ENCODE measurements at places on chromosomes 11 and 22.

GRCh38 chr11:9738116-9738515, 74.2 kb downstream of the SWAP70 start:
- DNase-seq, result no peak

GRCh38 chr11:128375961-128376360, 211.4 kb downstream of the ETS1 start:
- DNase-seq, result no peak

DNA sequence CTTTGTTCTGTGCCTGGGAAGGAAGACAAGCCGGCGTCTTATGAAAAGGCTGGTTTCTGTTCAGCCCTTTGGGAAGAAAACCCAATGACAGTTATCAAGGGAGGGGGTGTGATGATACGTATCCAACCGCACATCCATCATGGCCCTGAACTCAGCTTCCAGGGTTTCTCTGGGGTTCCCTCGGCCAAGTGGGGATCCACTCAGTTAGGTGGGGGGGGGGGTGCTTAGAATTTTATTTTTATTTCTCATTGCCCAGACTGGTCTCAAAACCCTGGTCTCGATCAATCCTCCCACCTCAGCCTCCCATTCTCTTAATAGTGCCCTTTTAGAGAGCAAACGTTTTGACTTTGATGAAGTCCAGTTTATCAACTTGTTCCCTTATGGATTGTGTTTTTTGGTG, 25.7 kb downstream of the KCNQ1 start:
- no peak for DNase-seq

- no peak for DNase-seq
These were observed 250.9 kb upstream of the NARS2 start for GRCh38 chr11:78825591-78826020.

DNA sequence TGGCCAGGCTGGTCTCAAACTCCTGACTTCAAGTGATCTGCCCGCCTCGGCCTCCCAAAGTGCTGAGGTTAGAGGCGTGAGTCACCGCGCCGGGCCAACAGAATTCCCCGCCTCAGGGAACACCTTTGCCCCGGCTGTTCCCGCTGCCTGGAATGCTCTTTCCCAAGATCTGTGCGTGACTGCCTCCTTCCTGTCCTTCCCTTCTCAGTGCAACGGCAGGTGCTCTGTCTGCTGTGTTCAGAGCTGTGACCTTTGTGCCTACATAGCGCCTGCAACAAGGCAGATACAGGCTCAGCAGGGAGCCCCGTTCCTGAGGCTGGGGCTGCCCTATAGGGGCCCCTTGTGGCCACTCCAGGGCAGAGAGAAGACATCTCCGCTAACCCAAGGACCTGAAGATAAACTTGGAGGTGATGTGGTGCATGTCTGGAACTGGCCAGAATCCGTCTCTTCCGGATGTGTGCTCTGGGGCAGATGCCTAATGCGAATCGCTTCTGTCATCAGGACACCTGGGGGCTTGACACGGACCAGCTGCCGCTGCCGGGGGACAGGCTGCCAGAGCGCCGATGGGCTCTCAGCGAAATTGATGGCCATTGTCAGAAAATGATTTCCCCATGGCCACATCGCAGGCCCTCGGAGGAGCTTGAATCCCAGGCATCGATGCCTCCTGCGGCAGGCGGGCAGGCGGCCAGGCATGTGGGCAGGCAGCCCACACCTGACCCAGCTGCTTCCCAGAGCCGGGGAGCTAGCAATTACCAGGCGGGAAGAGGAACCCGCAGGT, 43.5 kb upstream of the TCF20 start:
- peak; percentile 45 for DNase-seq

DNA sequence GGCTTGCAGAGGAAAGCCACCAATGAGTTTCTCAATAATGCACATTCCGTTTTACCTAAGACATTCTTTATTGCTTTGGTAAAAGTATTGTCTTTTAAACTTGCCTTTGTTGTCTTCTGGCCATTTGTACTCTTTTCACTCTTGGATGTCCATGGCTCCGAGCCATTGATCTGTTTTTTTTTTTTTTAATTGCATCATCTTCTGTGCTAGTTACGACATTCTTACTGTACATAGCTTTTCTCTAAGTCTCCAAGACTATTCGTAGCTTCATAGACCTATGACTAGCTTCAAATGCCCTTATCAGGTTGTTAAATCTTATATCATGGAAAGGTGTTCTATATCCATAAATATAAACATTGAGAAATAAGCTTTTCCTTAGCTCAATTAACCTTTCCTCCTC, 1522.6 kb downstream of the FAM181B start:
- no peak for DNase-seq

- no peak for DNase-seq
These were observed 194.0 kb downstream of the LARGE1 start for GRCh38 chr22:33726294-33726734.

DNA sequence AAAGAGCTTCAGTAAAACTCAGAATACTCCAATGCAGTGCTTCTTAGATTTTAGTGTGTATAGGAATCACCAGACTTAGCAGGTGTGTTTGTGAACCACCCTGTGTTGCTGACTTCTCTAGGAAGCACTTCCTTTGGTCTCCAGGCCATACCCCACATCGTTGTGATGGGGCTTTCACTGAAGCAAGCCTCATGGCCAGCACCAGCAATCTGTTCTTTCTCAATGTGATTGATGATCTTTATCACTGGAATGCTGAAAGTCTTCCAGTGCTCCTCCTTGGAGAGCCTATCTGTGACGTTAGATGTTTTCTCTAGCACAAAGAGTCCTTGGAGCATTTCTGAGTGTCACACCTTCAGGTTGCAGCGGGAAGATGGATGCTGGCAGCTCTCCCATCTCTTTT, 280.5 kb downstream of the DDX10 start:
- no peak for DNase-seq

DNA sequence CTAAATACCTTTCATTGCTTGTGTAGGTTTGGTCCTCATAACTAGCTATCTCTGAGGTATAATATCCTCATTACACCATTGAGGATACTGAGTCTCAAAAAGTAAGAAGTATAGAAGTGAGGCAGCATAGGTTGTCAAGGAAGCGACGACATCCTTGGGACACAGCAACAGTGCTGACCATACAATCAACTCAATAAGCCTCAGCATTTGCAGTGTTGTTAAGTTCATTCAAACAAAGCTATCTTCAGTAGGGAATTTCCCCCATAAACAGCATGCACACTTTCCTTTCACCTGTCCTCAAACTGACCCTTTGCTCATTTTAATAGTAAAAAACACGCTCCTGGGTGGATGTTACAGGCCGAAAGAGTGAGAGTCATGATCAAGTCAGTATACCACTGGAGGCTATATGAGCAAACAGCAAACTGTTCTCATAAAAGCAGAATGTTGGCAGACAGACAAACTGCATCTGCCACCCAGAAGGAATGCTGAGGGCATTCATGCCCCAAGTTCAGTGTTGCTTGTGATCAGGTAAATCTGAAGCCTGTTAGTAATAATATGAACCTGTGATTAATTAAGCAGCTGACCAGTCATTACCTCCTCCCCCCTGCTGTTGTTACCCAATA, 756.2 kb upstream of the TENM4 start:
- DNase-seq, result no peak

DNA sequence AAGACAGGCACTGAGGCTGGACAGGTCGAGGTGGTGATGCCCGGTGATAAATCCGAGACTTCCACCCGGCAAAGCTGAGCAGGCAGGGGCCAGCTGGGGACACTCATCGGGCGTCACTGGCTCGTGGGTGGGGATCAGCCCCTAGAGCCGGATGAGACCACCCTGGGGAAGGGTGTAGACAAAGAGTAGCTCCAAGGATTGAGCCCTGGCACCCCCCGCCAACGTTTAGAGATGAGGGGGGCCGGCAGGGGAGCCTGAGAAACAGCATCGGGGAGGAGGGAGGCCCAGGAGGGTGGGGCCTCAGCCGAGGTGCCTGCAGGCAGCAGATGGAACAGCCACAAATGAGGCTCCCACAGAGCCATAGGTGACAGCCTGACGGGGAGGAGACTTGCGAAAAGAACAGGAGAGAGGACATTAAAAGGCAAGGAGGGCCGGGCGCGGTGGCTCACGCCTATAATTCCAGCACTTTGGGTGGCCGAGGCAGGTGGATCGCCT, 27.4 kb upstream of the CBX7 start:
- DNase-seq, result no peak

- peak; percentile 34 for DNase-seq
These were observed 30.7 kb upstream of the USP47 start for GRCh38 chr11:11810764-11811726.

DNA sequence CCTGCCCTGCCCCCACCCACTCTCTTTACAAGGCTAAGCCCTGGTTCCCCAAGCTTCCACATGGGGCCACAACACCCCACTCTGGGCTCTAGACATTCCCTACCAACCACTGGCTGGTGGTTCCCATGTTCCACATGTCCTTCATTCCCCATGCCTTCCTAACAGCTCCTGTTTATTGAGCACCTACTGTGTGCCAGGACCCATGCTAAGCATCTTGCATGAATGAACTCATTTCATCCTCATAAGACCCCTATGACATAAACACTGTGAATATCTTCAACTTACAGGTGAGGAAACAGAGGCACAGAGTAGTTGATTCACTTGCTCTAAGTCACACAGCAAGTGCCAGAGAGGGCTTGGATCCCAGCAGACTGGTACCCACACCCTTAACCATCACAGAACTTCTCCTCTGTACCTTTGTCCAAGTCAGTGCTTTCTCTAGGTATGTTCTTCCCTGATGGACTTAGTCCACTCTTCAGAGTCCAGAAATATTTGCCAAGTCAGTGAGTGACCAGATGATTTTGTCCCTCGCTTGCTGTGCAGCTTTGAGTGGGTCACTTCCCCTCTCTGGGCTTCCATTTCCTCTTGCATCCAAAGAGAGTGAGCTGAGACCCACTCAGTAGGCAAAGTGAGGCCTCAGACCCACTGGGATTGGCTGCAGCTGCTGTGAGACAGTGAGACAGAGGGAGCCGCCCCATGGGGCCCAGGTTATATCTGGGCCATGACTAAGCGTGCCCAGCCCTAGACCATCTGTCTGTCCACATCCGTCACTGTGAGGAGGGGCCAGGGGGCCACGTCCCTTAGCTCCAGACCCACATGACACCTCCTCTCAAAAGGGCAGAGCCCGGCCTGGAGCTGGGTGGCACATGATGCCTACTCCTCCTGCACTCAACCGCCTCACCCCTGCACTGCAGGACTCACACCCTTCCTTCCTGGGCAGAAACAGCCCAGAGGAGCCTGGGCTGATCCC, 132.4 kb downstream of the MN1 start:
- DNase-seq, result no peak

DNA sequence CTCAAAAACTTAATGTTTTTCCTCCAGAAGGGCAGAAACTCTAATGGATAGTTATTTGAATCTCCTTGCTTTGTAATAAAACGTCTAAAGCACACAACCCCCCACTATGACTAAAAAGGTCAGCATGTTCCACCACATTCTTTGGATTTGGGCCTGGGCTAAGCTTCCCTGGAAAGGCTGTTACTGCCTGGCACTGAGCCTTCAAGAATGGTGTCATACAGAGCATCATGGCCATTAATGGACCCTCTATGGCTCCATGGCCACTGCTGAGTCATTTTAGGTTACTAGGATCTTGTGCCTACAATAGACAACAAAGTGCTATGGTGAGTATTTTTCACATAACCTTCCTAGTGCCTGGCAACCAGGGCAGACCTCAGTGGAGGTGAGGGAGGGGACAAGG, 242.6 kb upstream of the FAT3 start:
- no peak for DNase-seq

GRCh38 chr11:46277622-46278386, at the start of gene CREB3L1:
Gene CREB3L1 (plus strand): TSS chr11:46277662. CDS start chr11:46278112, 450 bp downstream.
- no peak for DNase-seq

DNA sequence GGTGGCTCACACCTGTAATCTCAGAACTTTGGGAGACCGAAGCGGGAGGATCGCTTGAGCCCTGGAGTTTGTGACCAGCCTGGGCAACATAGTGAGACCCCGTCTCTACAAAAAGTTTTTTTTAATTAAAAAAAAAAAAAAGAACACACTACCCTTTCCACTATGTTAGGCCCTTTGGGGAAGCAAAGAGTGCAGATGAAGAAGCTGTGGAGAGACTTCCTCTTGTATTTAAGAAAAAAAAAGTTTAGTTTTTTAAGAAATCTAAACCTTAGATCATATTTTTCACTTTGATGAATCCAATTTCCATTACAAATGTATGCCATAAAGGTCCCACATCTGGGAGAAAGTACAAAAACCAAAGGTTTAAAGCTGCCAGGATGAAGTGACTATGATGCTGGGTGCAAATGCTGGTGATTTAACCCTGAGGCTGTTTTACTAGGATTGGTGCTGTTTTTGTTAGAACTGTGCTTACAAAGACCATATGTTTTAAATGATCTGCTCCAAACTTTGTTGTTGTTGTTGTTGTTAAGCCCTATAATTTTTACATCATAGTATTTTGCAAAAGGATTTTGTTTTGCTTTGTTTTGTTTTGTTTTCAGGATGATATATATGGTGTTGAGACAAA, 28.9 kb upstream of the ACER3 start:
- DNase-seq, result no peak

- DNase-seq, result no peak
These were observed 41.3 kb downstream of the POLD3 start for GRCh38 chr11:74633406-74634393.

DNA sequence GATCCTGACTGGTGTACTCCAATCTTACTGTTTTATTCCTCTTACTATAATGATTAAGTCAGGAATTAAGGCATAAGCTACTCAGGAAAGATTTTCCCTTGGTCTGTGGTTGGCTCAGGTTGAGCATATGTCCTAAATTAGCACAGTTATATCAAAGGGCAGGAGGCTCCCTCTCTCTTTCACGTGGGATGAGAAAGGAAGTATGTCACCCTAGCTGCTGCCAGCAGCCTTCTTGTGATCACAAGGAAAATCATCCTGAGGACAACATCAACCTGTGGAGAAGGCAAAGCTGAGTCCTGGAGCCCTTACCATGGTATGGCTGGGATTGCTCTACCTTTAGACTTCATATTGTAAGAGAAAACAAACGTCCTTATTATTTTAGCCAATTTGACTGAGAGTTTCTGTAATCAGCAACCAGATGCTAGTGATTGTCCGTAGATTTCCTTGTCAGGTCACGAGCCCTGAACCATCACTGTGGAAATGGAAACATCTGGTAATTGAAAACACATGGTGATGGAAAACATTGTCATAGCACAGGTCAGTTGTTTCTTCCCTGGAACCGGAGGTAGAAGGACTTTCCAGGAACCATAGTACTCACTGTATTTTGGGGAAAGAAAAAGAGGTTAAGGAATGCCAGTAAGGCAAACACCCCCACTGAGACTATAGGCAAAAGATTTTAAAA, 40.6 kb upstream of the DEUP1 start:
- no peak for DNase-seq

GRCh38 chr11:105689631-105690030, 79.8 kb downstream of the GRIA4 start:
- no peak for DNase-seq
